ENCODE measurements at places on chromosomes 3 and 15.

GRCh38 chr3:139456386-139456785 lies 19.9 kb downstream of the RBP2 start:
- no peak for DNase-seq

GRCh38 chr15:90002428-90002844 lies 1.3 kb downstream of the ZNF710 start:
- peak; percentile 58 for DNase-seq

GRCh38 chr15:92625251-92625980 lies 30.2 kb downstream of the FAM174B start:
- no peak for DNase-seq

DNA sequence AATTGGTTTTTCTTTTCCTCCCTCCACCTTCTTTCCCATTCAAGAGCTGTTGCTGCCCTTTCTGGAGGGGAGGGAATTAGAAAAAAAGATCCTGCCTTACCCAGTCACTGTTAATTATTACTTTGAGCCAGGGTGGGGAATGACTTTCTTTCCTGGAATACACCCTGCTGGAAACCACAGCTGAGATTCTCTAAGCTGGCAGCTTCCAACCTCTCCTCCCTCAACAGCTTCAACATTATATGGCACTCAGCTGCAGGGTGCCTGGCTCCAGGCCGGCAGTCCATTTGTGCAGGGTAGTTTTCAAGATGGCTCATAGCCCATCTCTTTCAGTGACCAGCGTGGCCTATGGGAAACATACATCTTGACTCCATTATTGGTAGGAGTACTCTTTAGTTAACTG lies 105.8 kb downstream of the UBE3A start:
- no peak for DNase-seq

Measured in suppressor macrophage treated with lipopolysaccharide for 4 hours (primary cell).